NAMALWA (cell line): ENCODE measurements at places on chromosomes 4 and X.
A peak's percentile ranks its signal among the peaks of the same experiment; 100 is the strongest.

DNA sequence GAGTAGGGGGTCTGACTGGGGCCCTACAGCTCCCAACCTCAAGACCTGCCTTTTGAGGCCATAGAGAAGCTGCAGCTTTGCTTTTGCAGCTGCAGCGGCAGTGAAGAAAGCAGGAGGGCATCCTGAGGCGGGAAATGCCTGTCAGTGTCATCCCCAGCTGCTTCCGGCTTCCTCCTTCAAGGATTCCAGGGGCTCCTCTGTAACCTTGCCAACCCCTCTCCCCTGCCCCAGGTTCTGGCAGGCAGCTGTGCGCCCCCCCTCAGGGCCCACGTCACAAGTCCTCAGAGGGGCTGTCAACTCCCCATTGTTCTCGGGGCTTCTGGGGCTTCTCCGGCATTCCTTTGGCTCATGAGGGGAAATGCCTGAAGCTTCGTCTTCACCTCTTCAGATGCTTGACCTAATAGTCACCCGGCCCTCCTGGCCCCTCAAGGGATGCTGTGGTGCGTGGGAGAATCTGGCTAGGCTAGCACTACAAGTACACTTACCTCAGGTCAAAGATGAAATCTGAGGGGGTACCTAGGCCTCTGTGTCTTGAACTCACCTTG, 31.9 kb downstream of the APLN start:
- no peak for DNase-seq

DNA sequence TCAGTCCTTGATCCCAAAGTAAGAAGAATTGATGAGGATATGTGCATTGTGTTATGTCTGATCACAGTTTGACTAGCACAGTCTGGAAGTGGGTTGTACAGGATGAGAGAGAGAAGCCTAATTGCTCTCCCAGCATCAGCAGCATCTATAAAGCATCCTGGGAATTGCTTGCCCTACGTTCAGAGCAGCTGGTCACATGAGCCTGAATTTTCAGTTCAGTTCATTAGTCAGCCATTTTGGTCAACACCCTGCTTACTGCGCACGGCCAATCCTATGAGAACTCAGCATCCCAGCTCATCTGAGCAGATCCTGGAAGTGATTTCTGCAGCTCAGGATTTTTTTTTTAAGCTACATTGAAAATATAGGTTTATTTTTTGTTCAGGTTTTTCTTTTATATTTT, at the start of gene RUFY3:
Gene RUFY3, plus strand, starts transcription at position 218 of the 400 bp plus-strand sequence. CDS start 610 bp downstream, outside the sequence.
- no peak for DNase-seq

- DNase-seq: no peak
These were observed 63.6 kb downstream of the PALLD start for GRCh38 chr4:168560184-168561180.

DNA sequence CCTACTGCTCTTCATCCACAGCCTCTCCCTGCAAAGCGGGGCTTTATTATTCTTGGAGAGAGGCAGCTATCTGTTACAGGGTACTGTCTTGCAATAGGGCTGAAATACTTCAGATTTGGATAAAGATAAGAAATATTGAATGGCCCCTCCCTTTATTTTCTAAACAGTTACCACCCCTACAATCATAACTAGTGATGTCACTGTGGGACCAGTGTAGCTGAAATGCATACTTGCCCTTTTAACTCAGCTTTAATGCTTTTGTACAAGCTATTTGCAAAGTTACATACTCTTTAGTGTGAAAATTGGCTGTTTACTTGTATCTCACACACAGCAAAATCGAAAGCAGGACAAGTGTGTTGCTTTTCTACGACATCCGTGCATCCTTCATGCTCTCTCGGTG, 261.7 kb upstream of the GATB start:
- no peak for DNase-seq

GRCh38 chr4:83490876-83491450, 6.1 kb upstream of the ABRAXAS1 start:
- DNase-seq: peak; percentile 65

- no peak for DNase-seq
These were observed 671.9 kb downstream of the TRIML1 start for GRCh38 chr4:188811121-188811520.
